Esophagus squamous epithelium (tissue), 5 donors: ENCODE measurements at places on chromosomes 11 and 22.

- no peak overlapping the region for H3K27ac ChIP-seq
- no peak overlapping the region for H3K4me3 ChIP-seq
- H3K27me3 ChIP-seq, result no peaks in the 10 kb centered on the region
- no peaks in the 10 kb centered on the region for H3K4me1 ChIP-seq
Observed at GRCh38 chr11:35381709-35382322, 37.5 kb downstream of the SLC1A2 start.

- no peaks in the 10 kb centered on the region for H3K36me3 ChIP-seq
- no peak overlapping the region for H3K27ac ChIP-seq
- no peaks in the 10 kb centered on the region for H3K4me1 ChIP-seq
- no peak for DNase-seq
Observed at GRCh38 chr22:28243539-28243938, 324.5 kb upstream of the PITPNB start.

DNA sequence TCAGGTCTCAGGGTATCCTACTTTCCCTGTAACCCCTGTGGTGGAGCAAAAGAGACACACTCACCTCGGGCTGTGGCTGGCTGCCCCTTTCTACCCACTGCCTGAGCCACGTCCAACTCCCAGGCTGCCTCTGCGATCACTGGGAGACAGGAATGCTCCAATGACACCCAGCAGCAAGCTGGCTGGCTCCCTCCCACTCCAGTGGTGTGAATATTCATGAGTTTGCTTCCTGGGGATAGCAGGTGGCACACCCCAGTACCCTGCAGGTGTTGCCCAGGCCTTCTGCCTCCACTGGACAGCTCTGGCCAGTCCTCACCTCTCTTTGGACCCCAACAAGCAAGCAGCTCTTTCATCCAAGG is 9.7 kb downstream of the GAL3ST1 start:
- H3K4me3 ChIP-seq, result no peak overlapping the region
- H3K36me3 ChIP-seq, result no peaks in the 10 kb centered on the region
- peaks cover 6% of the 10 kb centered on the region for H3K4me1 ChIP-seq
- no peak for DNase-seq
- H3K27me3 ChIP-seq, result no peaks in the 10 kb centered on the region

GRCh38 chr11:63240098-63240497 is 3.3 kb downstream of the SLC22A25 start:
- peaks cover 7% of the 10 kb centered on the region for H3K4me1 ChIP-seq
- no peaks in the 10 kb centered on the region for H3K36me3 ChIP-seq
- peak overlapping the region; percentile 26 for H3K27ac ChIP-seq
- no peak for DNase-seq

DNA sequence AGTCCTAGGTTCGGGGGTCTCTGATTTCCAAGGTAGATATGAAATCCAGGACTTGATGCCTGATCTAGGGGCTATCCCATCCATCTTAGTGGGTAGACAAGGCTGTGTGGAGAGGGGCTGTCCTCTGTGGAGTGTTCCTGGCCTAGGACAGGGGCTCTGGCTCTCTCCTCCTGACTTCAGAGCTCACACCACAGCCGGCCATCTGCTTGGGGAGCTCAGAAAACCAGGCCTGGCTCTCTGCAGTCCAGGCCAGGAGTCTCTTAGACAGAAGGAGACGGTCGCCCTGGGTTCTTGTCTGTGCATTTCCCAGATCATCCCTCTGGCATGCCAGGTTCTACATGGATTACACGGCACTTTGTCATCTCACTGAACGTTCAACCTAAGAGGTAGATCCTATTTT is 17.9 kb downstream of the TUB start:
- no peaks in the 10 kb centered on the region for H3K4me1 ChIP-seq
- no peaks in the 10 kb centered on the region for H3K27me3 ChIP-seq
- DNase-seq, result no peak
- H3K36me3 ChIP-seq, result no peaks in the 10 kb centered on the region
- H3K4me3 ChIP-seq, result no peak overlapping the region
